ENCODE measurements at places on chromosomes 2 and 18.

- DNase-seq = no peak
These were observed 167.0 kb upstream of the RPRM start for GRCh38 chr2:153645599-153645998.

DNA sequence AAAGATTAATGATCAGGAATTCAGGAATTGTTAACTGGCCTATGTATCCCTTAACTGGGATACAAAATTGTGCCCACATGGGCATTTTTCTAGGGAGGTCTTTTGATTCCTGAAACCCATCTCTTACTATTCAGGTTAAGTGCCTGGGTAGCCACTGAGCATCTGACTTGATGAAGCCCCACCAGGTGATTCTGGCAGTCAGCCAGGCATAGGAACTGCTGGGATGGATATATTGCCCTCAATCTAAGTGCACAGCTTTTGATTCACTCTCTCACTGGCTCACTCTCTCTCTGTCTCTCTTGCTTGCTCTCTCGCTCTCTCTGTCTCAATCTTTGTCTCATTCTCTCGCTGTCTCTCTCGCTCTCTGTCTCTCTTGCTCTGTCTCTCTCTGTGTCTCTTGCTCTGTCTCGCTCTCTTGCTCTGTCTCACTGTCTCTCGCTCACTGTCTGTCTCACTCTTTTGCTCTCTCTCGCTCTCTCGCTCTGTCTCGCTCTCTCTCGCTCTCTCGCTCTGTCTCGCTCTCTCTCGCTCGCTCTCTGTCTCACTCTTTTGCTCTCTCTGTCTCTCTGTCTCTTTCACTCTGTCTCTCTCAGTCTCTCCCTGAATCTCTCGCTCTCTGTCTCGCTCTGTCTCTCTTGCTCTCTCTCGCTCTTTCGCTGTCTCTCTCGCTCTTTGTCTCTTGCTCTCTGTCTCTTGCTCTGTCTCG is 22.3 kb downstream of the INPP1 start:
- no peak for DNase-seq

DNA sequence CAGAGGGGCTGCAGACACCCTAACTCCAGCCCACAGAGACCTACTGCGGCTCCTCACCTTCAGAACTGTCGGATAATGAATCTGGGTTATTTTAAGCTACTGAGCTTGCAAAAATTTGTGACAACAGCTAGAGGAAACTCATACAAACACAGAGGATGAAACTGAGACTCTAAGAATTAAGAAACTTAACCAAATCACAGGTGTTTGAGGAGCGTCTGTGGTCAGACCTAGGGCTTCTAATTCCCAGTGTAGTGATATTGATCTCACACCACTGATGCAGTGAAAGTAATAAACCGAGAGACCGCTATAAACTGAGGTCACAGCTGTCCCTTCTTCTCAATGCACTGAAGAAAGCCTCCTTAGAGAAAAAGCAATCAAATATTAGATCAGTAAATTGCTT is 110.1 kb downstream of the RGPD3 start:
- no peak for DNase-seq

- peak; percentile 47 for DNase-seq
These were observed 15.3 kb upstream of the RGPD4 start for GRCh38 chr2:107811411-107811810.

- DNase-seq = no peak
These were observed 353.1 kb downstream of the RND3 start for GRCh38 chr2:150134223-150134857.

DNA sequence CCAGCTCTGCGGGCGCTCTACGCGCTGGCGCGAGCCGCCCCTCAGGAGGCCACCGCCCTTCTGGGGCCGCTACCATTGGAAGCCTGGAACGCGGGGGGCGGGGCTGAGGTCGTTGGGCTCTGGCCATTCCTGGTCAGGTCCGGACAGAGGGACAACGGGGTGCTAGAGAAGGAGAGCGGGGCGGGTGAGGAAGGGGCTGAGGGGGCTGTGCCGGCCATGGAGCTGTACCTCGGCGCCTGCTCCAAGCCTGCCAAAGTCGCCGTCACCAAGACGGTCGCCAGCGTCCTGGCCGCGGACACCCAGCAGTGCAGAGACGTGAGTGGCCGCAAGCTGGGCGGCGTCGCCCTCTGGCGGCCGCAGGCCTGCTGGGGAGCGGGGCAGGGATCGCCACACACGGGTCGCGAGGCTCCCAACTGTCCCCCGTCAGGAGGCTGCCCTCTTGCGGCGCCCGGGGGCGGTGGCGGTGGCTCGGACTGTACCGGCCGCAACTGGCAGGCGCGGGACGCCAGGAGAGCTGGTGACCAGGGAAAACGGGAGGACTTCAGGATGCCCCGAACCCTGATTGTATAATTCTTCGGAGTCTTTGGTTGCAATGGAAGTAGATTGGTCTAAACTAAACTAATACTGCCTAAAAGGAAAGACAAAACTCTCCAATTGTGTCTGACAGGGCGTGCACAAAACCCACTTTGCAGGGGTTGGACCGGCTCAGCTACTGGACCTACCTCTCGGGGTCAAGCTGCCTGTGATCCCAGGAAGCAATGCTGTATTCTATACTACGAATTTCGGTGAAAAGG is at the start of gene FSIP2:
FSIP2 (plus strand) TSS at position 126 of the 794 bp plus-strand sequence; CDS start at position 217, 91 bp downstream.
- DNase-seq = no peak

DNA sequence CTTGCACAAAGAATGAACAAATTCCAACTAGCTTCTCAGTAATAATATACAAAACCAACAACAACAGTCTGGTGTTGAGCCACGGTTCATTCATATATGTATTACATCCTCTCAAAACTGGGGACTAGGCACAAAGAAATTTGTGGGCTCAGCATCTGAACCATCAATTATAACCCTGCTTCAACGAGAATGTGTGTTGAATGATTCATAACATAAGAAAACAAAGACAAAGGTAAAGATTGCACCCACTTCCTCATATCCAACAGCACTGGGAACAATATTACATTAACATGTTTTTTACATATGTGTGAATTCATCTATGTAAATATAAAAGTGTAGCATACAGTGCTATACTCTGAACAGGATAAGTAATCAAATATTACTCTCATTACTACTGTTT is 144.8 kb downstream of the CDH2 start:
- DNase-seq = no peak

- peak; percentile 19 for DNase-seq
These were observed 18.2 kb downstream of the KIDINS220 start for GRCh38 chr2:8819194-8819593.

- no peak for DNase-seq
These were observed 103.9 kb upstream of the LRP1B start for GRCh38 chr2:142234741-142235140.

DNA sequence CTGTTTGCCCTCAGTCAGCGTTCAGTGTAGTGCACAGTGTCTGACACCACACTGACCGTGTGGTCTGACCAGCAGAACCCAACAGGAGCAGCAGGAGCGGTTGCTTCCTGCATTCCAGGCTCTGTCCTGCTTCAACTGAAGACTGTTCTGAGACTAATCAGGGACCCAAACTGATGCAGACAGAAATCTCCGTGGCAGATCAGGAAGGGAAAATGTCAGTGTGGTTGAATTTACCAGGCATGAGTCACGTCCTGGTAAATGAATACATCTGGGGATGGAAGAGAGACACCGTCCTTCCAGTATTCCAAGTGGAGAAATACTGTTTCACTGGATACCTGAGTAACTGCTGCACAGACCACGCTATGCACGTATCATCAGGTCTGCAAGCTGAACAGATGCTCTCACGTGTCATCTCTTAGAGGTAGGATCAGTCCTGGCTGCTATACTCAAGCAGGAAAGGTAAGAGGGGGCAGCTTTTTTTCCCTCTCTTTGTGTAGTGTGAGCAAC is 223.6 kb upstream of the EPAS1 start:
- peak; percentile 99 for DNase-seq
